ENCODE measurements at places on chromosomes 6 and 20.

GRCh38 chr6:5083307-5083583 is 1.9 kb upstream of the PPP1R3G start:
- DNase-seq = no peak

DNA sequence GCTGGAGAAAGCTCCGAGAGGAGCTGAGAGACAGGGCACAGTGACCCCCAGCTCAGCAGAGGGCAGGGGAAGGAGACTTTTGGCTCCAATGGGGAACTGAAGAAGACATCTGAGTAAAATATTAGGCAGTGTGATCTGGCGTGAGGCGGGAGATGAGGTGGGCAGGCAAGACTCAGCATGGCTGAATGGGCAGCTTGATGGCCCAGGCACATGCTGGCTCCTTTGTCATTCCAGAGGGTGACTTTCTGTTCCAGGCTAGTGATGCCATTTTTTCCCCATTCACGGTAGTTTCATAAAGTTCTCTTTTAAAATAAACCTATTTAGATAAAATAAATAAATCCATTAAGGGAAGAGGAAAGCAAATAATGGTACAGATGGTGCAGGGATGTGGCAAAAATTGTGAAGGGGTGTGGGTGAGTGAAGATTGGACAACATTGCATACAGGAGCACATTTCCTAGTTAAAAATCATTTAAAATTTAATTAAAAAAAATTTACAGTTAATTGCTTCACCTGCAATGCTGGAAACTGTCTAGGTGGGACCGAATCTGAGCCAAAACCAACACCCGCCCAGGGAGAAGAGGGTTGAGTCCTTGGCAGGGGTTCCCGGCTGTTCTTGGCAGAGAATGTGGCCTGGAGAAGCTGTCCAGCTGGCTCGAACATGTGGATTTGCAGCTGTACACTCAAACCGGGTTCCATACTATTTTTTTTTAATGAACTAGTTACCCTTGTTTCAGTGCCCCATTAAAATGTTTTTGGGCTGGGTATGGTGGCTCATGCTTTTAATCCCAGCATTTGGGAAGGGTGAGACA is 41.7 kb upstream of the PRELID3B start:
- DNase-seq = no peak

DNA sequence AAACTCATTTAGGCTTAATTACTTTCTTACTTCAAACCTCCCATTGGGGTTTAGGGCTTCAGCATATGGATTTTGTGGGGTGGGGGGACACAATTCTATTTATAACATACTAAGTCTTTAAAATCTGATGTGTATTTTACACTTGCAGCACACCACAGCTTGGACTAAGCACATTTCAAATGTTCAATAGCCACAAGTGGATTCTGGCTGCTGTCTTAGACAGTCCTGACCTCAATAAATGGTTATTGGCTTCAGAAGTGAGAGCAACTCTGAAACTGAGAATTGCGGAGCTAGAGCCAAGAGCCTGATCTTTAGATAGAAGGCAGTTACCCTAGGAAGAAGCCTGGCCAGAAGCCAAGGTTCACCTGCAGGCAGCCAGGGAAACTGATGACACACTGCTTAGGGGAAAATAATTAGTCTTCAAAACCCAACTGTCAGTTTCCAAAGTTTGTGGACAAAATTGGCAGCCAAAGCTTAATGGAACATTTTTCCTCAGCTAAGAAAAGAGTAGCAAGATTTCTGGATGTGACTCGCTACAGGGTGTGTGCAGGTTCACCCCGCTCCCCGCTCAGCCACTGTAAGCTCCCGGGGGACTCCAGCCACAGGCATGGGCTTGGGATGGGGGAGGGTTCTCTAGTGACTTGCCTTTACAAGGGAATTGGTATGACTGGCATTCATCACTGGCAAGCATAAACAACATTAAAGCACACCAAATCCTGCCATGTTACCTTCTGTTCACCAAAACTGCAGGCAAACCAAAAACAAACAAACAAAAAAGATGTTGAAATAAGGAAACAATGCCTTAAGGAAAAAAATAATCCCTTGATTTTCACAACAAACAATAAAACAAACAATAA is 219.8 kb downstream of the TFAP2A start:
- no peak for DNase-seq

- DNase-seq = no peak
Measured at GRCh38 chr6:33172688-33173534, 19.4 kb downstream of the COL11A2 start.

DNA sequence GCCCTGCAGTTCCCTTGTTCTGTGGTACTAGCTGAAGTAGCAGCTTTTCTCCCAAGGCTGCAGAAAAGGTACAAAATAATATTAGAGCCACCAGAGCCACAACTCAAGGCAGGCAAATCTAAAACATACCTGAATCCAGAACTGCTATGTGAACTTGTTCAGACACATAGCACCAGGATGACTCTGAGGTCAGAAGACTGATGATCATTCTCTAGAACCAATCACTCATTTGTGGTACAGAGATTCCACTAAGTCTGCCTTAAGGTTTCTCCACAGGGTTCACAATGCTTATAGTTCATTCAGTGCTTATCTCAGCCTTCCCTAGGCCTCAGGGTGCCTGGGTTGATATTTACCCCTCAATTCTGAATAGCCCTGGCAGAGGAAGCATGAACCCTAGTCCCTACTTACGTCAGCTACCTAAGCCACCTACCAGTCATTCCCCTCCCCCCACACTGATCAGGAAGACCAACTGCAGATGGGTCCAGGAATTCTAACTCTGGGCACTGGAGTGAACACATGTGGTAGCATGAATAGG is 140.9 kb upstream of the MOCS1 start:
- no peak for DNase-seq

- DNase-seq = no peak
Measured at GRCh38 chr6:3269281-3269975, 10.7 kb downstream of the PSMG4 start.

DNA sequence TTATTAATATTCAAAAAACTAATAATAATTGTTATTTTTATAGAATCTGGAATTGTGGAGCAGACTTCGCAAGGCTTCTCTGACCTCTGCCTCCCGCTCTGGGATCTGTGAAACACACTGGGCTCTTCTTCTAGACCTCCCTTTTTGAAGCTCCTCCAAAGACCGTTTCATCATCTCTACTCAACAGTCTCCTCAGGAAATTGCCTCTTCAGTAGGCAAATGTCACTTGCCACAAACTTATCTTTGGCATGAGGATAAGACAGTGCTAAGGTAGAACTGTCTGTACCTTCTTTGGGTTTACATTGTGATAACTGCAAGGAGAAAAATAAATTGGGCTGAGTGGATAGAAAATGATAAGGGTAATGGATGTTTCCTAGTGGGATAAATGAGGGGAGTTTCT is 2.3 kb upstream of the MAS1L start:
- no peak for DNase-seq

- no peak for DNase-seq
Measured at GRCh38 chr6:99522531-99522930, 7.3 kb upstream of the USP45 start.

- no peak for DNase-seq
Measured at GRCh38 chr6:149062653-149063348, 254.7 kb upstream of the TAB2 start.
